ENCODE measurements at places on chromosomes 5 and 9.

- DNase-seq: no peak
Observed at GRCh38 chr9:73260506-73260905, 108.8 kb downstream of the ANXA1 start.

GRCh38 chr5:53358794-53359193 lies 121.6 kb upstream of the FST start:
- DNase-seq: no peak

DNA sequence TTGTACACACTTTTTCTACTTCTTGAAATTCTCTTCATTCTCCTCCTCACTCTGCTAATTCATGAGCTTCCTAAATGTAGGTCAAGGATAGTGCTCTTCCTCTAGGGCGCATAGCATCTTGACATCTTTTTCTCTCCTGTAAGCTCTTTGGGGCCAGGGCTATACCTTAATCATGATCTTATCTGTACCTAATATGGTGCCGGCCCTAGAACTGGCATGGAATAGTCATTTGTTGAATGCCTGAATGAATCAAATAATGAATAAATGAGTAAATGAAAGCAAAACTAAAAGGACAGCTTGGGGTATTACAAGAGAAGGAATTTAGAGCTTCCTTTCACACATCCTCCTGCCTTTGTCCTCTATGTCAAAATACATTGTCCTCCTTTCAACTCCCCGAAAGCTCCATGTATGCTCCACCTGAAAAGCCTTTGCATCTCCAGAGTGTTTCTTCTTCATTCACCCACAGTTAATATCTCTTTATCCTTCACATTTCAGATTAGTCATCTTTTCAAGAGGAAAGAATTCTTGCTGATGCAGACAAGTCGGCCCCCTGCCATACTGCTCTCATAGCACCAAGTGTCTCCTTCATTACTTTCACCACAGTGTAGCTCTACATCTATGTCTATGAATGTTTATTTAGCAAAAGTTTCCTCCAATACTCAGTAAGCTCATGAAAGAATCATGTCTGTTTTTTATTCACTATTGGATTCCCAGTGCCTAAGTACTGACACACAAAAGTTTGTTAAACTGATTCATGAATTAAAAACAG lies 16.4 kb upstream of the PPP2R2B start:
- no peak for DNase-seq

- DNase-seq: no peak
Observed at GRCh38 chr5:61701877-61702602, 370.0 kb downstream of the ZSWIM6 start.

DNA sequence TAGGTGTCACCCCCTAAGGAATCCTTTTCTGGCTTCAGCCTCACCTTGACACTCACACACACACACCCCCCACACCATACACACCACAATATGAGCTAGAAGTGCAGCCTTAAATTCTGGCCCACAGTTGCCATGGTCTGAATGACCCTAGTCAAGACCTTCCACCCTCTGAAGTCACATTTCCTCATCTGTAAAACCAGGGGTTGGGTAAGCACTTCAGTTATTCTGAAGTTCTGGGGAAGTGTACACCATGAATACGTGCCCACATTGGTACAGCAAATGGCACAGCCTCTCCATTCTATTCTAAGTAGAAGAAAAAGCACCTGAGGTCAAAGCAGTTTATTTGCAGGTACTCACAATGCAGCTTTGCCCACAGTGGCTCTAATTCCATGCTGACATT lies 372.8 kb upstream of the KLF4 start:
- no peak for DNase-seq

GRCh38 chr5:39760385-39761198 lies 335.8 kb upstream of the DAB2 start:
- DNase-seq: no peak

GRCh38 chr5:7850395-7851239 lies at the start of gene CFAP90:
Gene CFAP90 (minus strand): TSS chr5:7851133. CDS start chr5:7851021, 112 bp downstream.
- DNase-seq: peak; percentile 12

DNA sequence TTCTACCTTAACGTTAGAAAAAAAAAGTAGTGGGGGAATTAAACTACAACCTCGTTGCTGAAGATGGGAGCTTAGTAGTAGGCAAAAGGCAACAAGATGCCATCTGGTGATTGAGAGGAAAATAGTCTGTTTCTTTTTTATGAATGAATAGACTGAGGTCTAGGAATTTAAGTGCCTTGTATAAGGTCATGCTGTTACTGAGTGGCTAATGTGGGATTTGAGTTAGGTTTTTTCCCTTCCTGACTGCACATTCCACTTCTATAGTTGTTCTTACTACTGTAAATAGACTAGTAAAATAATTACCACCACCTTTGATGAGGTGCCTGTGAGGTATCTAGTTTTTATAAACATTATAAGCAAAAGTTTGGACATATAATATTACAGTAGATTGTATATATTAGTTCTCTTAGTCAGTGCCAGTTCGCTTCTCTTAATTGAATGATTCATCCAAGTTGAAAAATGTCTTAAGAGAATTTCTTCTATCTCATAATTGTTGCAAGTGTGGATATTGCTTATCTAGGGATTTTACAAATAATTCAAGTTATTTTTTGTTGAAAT lies 19.1 kb downstream of the FSD1L start:
- DNase-seq: no peak

- DNase-seq: no peak
Observed at GRCh38 chr9:96646081-96646991, 8.8 kb downstream of the PRXL2C start.

DNA sequence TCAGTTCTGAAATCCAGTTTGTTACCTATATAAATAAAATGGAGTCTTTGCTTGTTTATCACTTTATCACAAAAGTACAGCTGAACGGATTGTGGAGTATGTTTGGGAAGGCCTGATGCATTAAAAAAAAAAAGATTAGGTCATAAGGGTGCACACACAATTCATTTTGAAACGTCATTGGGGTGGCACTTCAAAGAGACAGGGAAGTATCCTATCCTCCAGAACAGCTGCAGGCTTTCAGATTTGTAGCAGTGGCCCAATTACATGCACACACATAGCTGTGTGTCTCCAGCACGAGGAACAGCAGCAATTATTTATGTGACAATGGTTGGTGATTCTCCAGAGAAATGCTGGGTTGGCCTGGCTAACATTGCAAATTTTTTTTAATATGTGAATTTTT lies 46.8 kb upstream of the FER start:
- DNase-seq: no peak

- DNase-seq: no peak
Observed at GRCh38 chr9:110027671-110028081, 180.3 kb downstream of the C9orf152 start.

- DNase-seq: no peak
Observed at GRCh38 chr5:72281764-72282499, 38.1 kb downstream of the MRPS27 start.

DNA sequence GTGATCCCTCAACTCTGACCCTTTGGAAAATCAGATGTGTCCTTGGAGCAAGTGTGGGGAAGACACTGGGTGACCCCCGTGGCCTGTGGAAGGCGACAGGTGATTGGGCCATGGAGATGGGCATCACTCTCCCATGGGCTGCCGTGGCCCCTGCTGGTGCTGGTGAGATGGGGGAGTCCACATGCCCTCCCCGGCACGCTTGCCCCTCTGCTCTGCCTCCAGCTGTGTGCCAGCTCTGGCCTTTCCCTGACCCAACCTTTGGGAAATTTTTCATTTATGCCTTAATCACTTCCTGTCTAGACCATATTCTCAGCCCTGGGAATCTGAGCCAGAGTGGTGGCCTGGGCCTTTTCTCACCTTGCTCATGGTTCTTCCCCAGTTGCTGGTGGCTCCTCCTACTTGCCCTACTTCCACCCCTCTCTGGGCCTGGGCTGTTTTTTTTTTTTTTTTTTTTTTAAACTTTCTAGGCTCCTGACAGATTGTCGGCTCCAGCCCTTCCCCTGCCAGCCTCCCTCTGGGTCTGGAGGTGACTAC lies 56.6 kb downstream of the RGS3 start:
- DNase-seq: no peak

DNA sequence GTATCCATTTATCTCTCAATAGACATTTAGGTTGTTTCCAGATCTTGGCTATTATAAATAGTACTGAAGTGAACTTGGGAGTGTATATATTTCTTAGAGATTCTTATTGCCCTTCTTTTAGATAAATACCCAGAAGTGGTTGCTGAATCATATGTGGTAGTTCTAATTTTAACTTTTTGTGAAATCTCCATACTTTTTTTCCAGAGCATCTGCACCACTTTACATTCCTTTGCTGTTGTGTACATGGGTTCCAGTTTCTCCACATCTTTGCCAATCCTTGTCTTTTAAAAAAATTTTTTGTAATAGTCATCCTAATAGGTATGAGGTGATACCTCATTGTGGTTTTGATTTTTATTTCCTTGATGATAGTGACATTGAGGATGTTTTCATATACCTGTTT lies 303.7 kb downstream of the CCDC171 start:
- DNase-seq: no peak

GRCh38 chr5:103057208-103058130 lies 62.5 kb downstream of the GIN1 start:
- DNase-seq: no peak

GRCh38 chr5:69432412-69433206 lies 17.7 kb downstream of the MARVELD2 start:
- no peak for DNase-seq

- no peak for DNase-seq
Observed at GRCh38 chr9:37542488-37542887, 33.7 kb downstream of the FBXO10 start.

DNA sequence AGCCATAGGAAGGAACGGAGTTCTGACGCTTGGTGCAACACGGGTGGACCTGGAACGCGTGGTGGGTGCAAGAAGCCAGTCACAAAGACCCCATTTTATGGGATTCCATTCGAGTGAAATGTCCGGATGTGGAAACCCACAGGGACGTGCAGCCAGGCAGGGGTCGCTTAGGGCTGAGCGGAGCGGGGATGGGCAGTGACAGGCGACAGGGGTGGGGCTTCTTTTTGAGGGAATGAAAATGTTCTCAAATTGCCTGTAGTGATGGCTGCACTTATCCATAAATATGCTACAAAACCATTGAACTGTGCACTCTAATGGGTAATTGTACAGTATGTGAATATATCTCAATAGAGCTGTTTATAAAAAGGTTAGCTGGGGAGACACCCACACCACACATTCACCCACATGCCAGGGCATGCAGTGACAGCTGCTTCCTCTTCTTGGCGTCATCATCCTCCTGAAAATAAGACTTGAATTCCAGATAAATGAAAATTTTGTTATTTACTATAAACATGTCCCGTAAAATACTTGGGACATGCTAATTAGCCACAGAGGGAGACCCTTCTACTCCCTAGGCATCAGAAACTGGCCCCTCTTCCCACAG lies 71.3 kb upstream of the OLFM1 start:
- no peak for DNase-seq

- DNase-seq: no peak
Observed at GRCh38 chr9:69898714-69899209, 78.1 kb downstream of the CFAP95 start.

GRCh38 chr5:52051759-52052158 lies 668.5 kb downstream of the ISL1 start:
- DNase-seq: no peak

- no peak for DNase-seq
Observed at GRCh38 chr5:122816756-122817155, 28.7 kb upstream of the SNX24 start.

DNA sequence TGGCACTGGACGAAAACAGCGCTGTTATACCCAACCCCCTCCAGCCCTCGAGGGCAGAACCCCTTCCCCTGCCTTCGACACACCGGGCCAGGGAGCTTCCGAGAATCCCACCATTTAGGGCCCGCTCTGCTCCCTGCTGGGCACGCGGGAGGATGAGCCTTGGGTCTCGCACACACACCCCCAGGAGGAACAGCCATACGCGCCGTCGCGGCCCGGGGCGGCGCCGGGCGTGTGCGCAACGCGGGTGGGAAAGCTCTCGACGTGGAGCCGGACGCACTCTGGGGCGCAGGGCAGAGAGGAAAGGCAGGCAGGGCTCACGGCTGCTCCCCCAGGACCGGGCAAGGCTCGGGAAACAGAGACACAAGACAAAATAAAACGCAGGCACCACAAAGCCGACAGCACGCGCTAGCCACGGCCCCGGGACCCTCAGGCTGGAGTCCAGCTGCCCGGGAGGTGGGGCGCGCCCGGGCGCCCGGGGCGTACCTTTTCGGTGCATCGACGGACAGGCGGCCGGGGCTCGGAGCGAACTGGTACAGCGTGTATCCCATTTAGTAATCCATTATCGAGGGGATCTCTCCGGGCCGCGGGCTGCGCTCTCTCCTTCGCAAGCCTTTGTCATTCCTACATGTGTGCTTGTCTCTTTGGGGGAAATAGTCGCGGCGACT lies 789 bp downstream of the SEMA6A start:
- DNase-seq: peak; percentile 43

GRCh38 chr9:107816561-107817021 lies 327.0 kb upstream of the KLF4 start:
- DNase-seq: no peak

DNA sequence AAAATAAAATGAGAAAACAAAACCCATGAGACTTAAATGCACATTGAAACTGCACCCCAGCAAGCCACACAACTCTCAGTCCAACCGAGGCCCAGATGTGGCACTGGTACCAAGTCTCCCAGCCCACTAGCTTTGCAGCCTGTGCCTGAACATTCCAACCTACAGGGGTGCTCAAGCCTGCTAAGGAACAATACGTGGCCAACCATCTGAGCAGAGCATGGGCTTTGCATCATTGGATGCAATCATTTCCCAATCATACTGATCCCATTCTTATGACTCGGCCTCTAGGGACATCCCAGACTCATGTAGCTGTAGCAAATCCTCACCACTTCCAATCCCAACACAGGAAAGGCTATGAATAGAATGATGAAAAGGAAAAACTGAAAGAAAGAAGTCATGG lies 297.2 kb downstream of the SPOCK1 start:
- DNase-seq: no peak

- DNase-seq: no peak
Observed at GRCh38 chr5:14768508-14769365, 102.8 kb downstream of the ANKH start.

DNA sequence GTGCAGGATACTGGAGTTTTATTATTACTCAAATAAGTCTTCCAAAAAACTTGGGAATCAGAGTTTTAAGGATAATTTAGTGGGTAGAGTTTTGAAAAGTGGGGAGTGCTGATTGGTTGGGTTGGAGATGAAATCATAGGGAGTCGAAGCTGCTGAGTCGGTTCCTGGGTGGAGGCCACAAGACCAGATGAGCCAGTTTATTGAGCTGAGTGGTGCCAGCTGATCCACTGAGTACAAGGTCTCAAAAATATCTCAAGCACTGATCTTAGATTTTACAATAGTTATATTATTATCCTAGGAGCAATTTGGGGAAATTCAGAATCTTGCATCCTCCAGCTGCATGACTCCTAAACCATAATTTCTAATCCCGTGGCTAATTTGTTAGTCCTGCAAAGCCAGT lies 804.9 kb upstream of the SEMA6A start:
- no peak for DNase-seq

Data from COR-L47 (cell line).